ENCODE measurements at places on chromosomes 4 and X.

DNA sequence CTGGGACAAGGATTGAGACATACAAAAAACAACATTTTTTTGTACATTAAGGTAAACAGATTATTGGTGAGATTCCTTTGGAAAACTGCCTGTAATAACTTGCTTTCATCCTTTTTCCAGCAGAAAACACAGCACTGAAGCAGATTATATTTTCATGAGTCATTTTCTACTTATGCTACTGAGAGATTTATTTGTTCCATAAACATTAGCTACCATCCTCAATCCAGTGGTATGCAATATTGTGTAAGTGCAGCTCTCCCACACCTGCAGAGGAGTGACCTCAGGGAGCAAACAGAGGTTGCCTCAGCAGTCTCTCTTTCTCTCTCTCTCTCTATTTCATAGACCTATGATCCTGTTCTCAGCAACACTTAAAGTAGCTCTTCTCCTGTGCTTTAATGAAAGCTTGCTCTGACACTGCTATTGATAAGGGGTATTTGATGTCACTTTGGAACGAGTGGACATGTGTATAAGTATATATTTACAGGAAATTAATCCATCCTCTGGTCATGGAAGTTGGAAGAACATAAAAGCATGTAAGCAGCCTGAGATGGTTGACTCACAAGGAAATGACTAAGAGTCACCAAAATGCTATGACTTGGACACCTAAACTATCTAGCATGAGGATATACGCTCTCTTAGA, 163.7 kb upstream of the SPANXC start:
- peak; percentile 1 for DNase-seq

GRCh38 chr4:17322514-17322913, 189.4 kb downstream of the QDPR start:
- no peak for DNase-seq

GRCh38 chr4:150476776-150477175, 105.2 kb upstream of the MAB21L2 start:
- DNase-seq: no peak

DNA sequence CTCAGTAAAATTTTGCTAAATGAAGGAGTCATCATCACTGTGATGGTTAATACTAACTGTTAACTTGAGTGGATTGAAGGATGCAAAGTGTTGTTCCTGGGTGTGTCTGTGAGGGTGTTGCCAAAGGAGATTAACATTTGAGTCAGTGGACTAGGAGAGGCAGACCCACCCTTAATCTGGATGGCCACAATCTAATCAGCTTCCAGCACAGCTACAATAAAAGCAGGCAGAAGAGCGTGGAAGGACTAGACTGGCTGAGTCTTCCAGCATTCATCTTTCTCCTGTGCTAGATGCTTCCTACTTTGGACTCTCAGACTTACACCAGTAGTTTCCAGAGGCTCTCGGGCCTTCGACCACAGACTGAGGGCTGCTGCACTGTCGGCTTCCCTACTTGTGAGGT, 21.3 kb upstream of the WDR44 start:
- no peak for DNase-seq

- no peak for DNase-seq
These were observed 15.2 kb downstream of the PDLIM5 start for GRCh38 chr4:94466923-94467322.

- no peak for DNase-seq
These were observed 50.0 kb upstream of the TBC1D9 start for GRCh38 chr4:140806163-140806562.

DNA sequence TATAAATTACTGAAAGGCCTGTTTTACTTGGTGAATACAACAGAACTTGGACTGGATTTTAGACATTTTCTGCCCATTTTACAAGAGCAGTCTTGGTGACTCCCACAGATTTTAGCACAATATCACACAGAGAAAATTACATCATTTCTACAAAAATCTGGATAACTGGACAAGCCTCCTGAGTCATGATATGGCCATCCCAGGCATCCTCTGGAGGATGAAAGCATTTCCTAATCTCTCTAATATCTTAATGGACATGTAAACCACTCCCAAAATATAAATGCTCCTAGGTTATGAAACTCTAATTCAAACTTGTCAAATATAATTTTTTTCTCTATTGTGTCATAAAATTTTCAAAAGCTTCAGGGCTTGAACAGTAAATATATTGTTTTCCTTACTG, 1170.8 kb upstream of the PCDH7 start:
- no peak for DNase-seq

DNA sequence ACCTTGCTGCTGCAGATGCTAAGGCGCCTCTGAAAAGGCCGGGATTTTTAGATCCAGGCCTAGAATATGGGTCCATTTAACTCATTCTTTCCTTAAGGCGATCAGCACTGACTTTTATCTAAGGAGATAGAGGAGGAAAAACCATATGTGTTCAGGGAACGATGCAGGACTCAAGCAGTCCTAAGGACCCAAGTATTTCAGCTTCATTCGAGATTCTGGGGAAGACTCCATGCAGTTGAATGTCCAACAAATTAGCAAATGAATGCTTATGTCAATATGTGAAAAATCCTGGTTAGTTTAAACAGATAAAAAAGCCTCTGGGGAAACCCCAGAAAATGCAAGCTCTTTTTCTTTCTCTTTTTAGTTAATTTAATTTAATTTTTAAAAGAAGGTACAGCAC, 36.0 kb downstream of the HELT start:
- no peak for DNase-seq

DNA sequence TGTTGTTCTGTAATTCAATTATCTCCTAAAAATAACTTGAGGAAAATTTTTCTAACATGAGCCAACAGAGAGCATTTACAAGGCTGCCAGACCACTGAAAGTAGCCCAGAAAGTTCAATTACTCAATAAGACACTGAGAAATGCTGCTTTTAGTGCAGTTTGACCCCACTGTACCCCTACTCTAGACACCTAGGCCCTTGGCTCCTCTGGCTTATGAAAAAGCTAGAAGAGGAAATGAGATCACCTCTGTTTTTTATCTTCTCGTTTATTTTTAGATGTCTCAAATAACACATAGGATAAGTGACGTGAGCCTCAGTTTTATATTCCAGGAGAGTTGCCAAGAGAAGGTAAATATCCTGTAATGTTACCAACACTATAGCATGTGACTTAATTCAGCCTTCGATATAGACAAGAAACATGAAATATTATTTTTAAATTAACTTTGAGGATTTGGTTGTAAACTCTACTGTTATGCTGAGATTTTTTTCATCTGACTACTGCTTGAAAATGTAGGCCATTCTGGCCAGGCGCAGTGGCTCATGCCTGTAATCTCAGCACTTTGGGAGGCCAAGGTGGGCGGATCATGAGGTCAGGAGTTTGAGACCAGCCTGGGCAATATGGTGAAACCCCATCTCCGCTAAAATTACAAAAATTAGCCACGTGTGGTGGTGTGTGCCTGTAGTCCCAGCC, 24.4 kb downstream of the TNIP3 start:
- DNase-seq: no peak

GRCh38 chrX:69016293-69016941, 148.8 kb downstream of the PJA1 start:
- DNase-seq: no peak

DNA sequence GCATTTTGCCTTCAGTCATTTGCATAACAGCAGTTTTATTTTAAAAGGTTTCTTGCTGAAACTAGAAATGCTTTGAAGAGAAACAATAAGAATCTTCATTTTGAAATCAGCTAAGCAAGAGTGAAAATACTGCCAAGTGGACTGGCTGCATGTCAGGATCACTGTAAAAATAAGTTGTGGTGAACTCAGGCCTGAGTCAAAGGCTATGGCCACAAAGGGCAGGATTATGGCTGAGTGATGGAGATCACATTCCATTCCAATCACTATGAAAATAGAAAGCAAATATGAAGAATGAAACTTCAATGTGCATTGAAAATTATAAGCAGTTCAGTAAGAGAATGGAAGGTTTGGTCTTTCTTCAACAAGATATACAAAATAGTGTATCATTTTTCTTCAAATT, 224.5 kb downstream of the PCDH18 start:
- DNase-seq: no peak

DNA sequence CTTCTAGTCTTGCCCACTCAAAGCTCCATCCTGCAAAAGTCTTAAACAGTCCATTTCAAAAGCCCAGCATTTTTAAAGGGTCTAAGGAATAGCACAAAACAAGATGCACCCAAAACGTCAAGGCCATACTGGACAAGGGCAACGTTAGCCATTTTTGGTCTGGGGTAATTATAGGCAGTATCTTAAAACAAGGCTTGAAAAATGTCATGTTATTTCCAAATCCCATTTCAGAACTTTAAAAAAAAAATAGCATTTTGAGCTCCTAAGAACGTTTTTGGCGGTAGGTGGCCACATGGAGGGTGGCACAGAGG, 584 bp upstream of the TMEM165 start:
- no peak for DNase-seq

DNA sequence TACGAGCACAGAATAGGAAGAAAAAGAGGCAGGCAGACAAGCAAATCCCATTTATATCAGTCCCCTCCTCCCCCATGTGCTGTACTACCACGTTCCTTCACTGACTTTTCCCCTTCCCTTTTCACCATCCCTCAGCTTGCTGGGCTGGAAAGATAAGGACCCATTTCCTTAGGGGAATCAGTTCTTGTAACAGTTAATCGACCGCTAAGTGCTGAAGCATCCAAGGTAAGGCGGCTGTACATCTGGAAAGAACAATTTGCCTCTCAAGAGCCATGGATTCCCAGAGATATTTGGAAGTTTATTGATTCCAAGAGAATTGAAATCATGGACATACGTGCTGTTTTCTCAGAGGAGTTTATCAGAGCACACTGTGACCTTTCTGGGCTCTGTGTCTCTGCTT, 1688.0 kb downstream of the STIM2 start:
- DNase-seq: no peak

- no peak for DNase-seq
These were observed 160.5 kb upstream of the GABRA2 start for GRCh38 chr4:46550471-46550870.

- no peak for DNase-seq
These were observed 38.4 kb downstream of the ZNF185 start for GRCh38 chrX:152936306-152936705.

GRCh38 chrX:47177079-47177478, 16.6 kb upstream of the UBA1 start:
- DNase-seq: no peak

DNA sequence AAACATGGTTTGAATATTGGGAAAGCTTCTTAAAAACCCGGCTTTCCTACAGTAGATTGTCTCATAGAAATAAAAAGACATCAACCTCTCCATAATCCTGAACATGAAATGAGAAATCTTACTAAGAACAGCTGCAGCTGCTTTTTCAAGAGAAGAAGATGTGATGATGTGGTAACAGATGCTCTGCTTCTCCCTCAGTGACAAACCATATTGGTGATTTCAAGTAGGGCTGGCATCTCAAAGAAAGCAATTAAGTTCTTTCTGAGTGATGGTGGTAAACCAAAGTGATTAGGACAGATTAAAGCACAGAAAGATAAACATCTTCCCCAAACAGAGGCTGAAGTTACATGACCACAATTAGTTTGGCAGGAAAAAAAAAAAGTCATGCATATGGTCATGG, 1477.7 kb downstream of the RAPGEF2 start:
- no peak for DNase-seq

DNA sequence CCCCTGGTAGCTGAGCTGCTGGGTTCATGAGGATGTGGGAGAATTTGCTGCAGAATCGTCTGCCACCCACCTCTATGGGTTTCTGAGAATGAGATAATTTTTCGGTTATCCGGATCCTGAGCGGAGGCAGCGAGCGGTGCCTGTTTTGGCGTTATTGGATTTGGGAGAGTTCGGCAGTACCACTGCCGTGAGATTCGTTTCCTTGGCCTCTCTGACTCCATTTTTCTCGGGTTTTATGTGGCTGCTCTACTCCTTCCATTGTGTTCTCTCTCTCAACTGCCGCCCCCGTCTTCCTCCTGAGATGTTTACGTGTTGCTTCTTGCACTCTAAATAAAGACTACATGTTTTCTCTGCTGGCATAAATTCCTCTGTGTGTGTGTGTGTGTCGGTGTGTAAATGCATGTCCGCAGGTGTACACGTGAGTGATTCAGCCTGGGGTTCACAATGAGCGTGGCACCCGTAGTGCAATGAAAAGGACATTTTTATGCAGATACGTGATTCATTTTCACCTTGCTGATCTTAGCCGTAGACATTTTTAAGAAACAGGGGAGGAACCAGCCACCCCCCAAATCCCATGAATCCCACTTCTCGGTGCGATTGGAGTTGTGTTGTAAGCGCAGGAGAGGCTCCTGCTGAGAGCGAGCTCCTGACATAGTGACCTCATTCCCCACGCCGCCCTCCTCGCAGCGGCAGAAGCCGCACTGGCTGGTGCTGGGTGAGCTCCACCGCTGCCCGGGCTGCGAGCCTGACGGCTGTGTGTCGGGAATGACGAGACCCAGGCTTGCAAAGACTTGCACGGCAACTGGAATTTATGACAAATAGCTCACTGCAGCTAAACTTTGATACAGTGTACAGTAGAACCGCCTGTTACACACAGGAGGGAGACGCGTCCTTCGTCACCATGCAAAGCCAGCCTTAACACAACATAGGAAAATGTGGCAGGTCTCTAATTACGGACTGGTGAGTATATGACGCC, 82.2 kb downstream of the STOX2 start:
- peak; percentile 16 for DNase-seq

DNA sequence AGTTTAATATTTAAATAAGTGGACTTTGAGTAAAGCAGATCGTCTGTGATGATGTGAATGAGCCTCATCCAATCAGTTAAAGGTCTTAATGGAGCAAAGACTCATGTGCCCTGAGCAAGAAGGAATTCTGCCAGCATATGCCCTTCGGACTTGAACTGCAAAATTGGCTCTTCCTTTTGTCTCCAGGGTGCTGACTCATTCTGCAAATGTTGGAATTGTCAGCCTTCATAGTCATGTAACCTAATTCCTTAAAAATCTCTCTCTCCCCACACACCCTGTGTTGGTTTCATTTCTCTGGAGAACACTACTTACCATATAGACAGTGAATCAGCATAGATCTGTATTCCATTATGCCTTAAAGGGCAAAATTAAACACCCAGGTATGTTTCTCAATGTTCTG, 609.8 kb upstream of the GALNTL6 start:
- DNase-seq: peak; percentile 54

DNA sequence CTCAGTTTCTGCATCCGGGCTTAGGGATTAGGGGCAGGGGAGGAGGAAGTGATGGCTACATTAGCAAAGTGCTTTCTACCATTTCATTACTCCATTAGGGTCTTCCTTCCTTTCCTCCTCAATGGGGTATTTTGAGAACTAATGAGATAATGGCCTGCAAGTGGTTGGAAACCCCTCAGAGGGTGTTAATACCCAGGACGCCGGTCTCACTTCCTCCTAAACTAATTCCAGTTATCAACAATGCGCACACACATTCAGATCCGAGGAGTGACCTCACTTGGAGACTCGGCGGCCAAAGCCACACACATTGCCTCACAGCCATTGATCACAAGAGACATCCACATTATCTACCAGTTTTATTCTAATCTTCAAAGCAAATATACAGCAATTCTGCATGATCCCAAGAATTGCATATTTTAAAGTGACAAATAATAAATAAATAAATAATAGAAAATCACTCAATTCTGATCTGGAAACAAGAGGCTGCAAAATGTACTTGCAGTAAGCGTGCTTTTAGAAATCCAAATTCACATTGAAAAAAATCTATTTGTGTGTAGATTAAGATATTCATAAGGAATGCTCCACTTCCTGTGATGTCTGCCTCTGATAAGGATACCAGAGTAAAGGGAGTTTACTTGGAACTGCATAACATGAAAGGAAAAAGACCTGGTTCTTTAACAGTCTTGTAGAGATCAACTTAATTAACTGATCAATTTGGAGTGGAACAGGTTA, 329.1 kb downstream of the FBXW7 start:
- no peak for DNase-seq

GRCh38 chr4:125760956-125761355, 446.2 kb downstream of the FAT4 start:
- no peak for DNase-seq

All from T47D (cell line).